Natural killer cell treated with Interleukin-12 subunit alpha and Interleukin-12 subunit beta and Interleukin-15 and Interleukin-18, amount 100 ng/mL, for 72 hours (primary cell): ENCODE measurements at places on chromosomes 12 and 14. TPM values are rescaled to one million over a fixed set of nuclear protein-coding genes. Genes with fewer than 3 reads are reported as not detected.

The TAS2R30 gene
- total RNA-seq = 3.6 TPM

The SERPINA12 gene
- not detected for total RNA-seq

The AKAP5 gene
- 2.0 TPM for total RNA-seq

The B3GNT4 gene
- total RNA-seq = not detected

GRCh38 chr12:129619271-129619670, 284.6 kb downstream of the TMEM132D start:
- no peak for DNase-seq

DNA sequence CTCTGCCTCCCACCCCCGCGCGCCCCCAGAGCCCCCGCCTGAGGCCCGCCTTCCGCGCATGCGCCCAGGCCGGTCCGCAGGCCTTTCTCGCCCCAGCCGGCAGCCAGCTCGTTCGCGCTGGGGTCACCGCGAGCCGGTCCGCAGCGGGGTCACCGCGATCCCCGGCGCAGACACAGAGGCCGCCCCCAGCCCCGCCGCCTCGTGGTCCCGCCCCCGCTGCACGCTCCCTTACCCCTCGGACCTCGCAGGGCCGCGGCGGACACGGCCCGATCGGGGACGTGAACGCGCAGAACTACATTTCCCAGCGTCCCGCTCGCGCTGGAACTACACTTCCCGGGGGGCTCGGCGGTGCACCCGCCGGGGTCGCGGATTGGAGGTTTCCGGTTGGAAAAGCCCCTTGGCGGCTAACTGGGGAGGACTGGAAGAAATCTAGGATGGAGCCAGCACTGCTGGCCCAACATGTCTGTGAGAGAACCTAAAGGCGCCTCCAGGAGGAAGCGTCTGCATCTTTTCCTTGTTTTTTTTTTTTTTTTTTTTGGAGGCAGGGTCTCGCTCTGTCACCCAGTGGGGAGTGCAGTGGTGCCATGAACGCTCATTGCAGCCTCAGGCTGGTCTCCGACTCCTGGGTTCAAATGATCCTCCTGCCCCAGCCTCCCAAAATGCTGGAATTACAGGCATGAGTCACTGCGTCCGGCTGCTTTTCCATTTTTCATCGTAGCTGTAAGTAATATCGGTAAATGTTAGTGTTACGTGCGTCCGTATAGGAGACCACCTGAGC, at the start of gene ZNF605:
TSS of gene ZNF605 (minus strand) at position 296 of the 778 bp plus-strand sequence. CDS start 10,671 bp downstream, outside the sequence.
- peak; percentile 90 for DNase-seq

DNA sequence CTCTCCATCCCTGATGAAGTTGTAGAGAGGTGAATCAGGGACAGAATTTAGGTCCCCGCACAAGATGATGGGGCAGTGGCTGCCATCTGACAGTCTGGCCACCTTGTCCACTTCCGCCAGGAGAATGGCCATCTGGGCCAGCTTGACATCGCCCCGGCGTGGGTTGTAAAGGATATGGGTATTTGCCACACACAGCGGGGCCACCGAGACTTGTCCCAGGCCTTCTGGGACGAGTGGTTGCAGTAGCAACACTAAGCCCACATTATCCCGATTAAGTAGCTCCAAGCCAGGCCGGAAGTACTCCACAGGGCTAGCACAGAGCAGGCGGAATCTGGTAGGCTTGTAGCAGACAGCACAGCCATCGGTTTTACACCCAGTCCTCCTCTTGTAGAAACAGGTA, 6.2 kb downstream of the ANGEL1 start:
- DNase-seq = no peak

- no peak for DNase-seq
These were observed 352.7 kb upstream of the DIO2 start for GRCh38 chr14:80564051-80564450.

- no peak for DNase-seq
These were observed at the start of gene CNTN1 for GRCh38 chr12:40691913-40692764. Gene CNTN1 (plus strand): TSS chr12:40692439.

DNA sequence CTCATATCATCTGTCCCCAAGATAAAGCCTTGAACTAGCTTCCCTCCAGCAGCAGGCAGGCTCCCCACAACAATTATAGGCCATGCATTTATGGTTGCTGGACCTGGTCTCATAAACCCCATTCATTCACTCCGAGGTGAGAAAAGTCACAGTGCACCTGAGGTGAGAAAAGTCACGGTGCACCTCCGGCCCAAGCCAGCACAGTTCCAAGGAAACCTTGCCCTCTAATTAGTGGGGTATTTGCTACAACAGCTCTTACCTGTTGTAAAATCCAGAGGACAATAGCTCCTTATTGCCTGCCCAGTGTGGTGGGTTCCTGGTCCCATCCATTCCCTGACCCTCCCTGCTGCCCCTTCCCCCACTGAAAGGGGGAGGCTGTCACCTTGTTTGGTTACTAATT, 65.6 kb downstream of the FBXL14 start:
- DNase-seq = no peak

DNA sequence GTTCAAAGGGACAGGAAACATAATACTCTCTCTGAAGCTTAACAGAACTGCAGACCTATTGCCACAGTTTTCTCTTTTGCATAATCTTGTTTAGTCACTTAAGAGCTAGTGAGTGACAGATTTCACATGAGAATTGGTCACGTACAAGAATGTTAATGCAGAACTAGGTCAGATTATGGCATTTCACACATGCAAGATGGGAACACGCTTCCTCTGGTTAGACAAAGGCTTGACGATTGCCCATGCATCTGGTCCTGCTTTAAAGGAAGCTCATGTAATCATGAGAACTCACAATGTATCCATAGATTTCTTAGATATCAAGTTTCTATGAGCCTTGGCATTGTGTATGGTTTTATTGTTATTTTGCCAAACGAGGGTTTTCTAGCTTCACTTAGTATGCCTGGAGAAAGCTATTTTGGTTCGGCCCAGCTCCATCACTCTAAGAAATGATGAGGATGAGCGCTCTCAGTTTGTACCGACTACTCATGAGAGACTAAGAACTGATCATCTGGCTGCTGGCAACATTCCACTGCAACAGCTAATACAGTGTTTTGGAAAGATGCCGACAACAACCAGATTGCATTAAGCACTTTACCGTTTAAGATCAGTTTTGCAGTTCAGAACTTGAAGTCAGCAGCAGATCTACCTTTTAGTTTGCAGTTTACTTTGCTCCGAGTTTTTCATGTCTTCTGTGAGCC, 380.0 kb downstream of the DIO2 start:
- DNase-seq = no peak

GRCh38 chr14:94099006-94099405, 11.5 kb upstream of the IFI27 start:
- DNase-seq = no peak

DNA sequence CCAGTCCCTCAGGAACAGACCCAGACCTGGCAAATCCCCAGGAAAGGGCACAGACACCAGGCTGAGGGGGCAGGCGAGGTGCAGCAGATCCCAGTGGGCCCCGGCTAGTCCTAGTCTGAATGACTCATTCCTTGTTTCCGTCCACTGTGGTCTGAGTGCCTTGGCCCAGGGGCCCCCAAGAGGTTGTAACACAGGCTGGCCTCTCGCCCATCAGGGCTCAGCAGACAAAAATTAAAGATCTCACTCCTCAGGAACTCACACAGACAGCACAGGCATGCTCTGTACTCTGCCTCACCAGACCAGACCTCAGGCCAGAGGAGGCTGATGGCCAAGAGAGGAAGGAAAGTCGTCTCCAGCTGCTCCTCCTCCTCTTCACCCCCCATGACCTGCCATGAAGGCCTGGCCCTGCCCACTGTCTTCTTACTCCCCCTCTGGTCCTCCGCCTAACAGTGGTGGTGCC, 7.7 kb upstream of the LTBP2 start:
- no peak for DNase-seq

DNA sequence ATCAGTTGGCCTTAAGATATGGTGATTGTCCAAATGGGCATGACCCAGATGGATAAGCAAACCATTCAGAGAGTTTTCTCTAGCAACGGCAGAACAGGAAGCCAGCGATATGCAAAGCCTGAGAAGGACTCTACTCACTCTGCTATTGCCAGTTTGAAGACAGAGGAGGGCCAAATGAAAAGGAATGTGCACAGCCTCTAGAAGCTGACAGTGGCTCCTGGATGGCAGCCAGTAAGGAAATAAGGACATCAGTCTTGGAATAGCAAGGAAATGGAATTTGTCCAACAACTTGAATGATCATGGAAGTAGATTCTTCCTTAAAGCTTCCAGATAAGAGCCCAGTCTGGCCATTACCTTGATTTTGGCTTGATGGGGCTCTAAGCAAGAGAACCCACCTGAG, 60.0 kb downstream of the TMTC2 start:
- no peak for DNase-seq

DNA sequence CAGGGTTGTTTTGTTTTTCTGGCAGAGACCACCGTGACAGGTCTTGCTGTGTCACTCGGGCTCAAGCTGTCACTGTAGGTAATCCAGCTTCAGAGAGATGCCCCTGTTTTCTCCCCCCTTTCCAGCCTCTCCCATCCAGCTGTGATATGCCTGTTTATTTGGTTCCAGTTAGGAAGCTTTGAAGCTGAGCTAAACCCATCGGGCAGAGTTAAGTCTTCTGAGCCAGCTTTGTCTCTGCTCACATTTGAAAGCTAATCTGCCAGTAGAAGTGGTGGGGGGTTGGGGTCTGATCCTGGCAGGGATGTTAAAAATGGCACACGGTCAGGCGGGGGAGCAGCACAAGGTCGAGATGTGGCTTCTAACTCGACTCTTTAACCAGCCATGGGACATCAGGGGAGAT, 130.0 kb downstream of the TSPAN9 start:
- DNase-seq = no peak

- no peak for DNase-seq
These were observed 83.4 kb downstream of the RTN1 start for GRCh38 chr14:59787045-59787674.

GRCh38 chr12:62817556-62818271, 117.2 kb downstream of the PPM1H start:
- no peak for DNase-seq

DNA sequence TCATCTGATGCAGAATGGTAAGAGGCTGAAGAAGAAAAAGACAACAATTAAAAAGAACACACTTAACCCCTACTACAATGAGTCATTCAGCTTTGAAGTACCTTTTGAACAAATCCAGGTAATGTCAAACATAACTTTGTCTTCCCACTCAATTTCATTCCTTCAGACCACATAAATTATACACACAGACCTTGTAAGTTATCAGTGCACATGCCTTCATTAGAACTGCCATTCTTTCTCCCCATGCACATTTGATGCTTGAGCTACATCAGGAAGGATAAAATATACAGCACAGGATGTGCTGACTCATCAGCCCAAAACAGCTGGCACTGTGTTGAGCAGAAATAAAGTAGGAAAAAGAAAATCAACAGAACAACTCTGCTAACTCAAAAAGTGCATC, 246.7 kb downstream of the PAWR start:
- no peak for DNase-seq

GRCh38 chr12:103801709-103802585, 39.1 kb downstream of the NT5DC3 start:
- DNase-seq = no peak

DNA sequence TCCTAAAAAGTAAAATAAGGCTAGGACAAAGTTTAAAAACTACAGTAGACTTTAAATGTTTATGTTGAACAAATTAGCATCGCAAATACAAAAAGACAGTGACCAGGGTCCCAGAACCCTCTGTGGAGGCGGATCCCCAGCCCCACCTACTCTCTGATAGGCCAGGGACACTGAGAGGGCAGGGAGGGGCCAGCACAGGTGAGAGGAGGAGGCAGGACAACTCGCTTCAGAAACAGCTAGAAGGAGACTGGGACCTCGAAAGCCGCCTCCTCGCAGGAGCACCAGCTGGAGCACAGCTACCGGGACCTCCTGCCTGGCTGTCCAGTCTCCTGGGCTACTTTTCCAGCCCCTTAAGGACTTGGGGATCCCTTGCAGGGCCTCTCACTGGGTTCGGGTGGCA, 992 bp downstream of the DNAH10 start:
- DNase-seq = no peak

- DNase-seq = no peak
These were observed 109.4 kb downstream of the DACT1 start for GRCh38 chr14:58747181-58747580.

DNA sequence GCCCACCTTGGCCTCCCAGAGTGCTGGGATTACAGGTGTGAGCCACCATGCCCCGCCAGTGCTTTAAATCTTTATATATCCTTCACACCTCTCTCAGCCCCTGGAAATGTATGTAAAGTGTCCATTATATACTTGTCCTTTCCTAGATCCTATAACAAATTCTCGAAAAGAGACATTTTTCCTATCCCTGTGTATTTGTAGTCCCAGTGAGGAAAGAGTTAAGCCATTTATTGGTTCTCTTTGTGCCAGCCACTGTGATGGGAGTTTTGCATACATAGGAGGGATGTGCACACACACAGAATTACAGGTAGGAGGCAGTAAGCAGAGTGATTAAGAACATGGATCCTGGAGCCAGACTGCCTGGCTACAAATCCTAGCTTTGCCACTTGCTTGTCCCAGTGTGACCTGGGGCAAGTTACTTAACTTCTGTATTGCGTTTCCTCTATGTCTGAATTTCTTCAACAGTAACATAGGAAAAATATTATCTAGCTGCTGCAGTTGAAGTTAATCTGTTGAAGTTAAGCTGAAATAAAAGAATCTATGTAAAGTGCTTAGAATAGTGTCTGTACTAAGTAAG, 2.1 kb upstream of the RABGGTA start:
- no peak for DNase-seq

DNA sequence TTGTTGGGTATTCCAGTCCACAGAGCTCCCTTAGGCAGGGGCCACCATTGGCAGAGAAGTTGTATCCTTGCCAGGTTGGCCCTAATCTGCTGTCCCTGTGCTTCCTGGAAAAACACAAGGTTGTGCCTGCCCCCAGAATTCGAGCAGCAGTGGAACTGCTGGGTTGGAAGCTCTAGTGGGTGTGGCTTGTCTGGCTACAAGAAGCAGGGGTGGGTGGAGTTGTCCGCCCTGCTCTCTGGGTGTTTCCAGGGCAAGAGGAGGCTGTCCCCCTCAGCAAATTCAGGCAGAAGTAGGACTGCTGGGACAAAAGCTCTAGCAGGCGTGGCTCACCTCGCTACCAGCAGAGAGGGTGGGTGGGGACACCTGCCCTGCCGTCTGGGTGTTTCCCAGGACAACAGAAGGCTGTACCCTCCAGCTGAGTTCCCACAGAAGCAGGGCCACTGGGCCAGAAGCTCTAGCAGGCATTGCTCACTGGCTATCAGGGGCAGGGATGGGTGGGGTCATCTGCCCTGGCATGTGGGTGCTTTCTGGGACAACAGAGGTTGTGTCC, 72.8 kb upstream of the NPAS3 start:
- no peak for DNase-seq

- DNase-seq = no peak
These were observed 8.3 kb upstream of the C14orf180 start for GRCh38 chr14:104571246-104571645.
